ENCODE measurements at places on chromosomes 16 and 17.

- no peak for DNase-seq
Measured at GRCh38 chr17:72684405-72685020, 408.0 kb downstream of the SLC39A11 start.

- no peak for DNase-seq
Measured at GRCh38 chr17:2102931-2103809, 48.3 kb downstream of the HIC1 start.

DNA sequence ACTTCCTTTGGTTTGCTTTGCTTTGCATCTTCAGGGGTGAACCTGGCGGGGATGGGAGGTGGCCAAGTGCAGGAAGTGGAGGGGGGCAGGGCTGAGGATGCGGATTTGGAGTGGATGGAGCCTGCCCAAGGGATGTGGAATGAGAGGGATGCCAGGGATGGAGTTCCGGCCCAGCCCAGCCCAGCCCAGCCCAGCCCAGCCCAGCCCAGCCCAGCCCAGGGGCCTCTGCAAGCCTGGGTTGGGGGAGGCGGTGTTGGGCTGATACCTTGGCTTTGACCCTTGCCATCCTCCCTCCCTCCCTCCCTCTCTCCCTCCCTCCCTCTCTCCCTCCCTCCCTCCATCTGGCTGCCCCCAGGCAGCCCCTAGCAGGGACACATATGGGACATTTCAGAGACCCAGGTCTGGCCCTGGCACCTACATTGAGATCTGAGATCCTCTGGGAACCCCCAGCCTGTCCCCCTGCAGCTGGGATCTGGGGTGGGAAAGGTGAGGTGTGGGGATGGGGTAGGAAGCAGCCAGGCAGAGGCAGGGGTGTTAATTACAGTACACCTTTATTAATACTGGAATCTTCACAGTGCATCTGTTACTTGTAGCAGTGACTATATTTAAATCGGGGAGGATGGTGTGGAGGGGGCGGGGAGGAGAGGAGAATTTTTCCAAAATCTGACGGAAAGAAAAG, 14.5 kb downstream of the IL34 start:
- no peak for DNase-seq

- DNase-seq = peak; percentile 77
Measured at GRCh38 chr16:87860553-87861299, 8.6 kb downstream of the SLC7A5 start.

GRCh38 chr16:56246051-56246817, 54.9 kb downstream of the GNAO1 start:
- DNase-seq = no peak

- peak; percentile 36 for DNase-seq
Measured at GRCh38 chr16:84650062-84650991, 2.0 kb downstream of the KLHL36 start.

GRCh38 chr17:73788111-73788510, 143.9 kb upstream of the SDK2 start:
- no peak for DNase-seq

DNA sequence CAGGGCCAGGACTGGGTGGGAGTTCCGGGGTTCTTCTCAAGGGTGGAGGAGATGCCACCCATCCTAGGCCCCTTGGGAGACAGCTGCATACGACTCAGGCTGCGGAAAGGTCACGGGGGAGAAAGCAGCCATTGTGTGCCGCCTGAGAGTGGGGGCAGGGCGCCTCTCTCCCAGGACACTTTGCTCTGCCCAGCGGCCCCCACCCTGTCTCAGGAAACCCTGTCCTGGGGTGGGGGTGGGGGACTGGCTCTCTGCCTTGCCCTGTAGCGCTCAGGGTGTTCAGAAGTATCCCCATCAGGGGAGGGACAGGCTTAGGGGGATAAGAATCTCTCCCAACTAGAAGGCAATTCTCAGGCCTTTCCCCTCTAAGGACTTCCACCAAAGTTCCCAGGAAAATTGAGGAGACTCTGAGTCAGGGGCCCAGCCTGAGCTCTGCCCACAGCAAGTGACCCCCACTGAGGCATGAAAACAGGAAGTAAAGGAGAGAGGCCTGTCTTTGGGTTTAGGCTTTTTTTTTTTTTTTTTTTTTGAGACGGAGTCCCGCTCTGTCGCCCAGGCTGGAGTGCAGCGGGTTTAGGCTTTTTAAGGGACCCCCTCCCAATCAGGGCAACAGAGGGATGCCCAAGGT, 4.9 kb downstream of the GIT1 start:
- no peak for DNase-seq

DNA sequence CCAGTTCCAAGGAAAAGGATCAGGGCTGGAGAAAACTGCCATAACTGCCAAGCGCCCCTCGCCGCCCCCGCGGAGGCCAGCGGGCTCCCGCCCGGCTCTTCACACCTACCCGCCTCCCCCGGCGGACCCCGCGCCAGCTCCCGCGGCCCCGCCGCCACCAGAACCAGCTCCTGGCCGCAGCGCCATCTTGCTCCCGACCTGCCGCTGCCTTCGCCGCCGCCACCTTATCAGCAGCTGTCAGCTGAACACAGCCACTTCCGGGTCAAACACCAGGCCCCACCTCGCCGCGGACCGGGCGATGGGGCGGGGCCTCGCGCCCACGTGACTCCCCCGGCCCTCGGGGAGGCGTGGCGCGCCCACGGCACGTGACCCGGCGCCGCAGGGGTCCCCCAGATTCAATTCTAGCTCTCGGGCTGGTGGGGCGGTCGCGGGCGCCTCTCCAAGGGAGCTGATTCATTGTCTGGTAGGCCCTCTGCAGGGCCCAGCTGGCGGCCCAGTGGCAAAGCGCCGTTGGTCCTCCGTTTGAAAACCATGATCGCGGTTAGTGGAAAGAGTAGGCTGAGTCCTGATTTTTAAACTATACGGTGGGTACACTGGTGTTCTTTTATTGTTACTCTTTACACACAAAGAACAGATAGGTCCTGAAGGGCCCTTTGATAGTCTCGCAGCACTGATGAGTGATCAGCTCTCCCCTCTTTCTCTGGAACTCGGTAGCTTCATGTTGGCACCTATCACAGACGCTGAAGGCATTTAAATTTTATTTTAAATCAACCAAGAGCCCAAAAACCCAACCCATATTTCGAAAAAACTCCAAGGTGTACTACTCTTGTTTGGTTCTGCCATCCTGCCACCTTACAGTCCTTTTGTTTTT, at the start of gene SYNRG:
Gene SYNRG (minus strand): TSS at position 249 of the 871 bp plus-strand sequence. CDS start 63 bp downstream, at position 186.
- DNase-seq = peak; percentile 96

GRCh38 chr16:14186795-14187221, 115.7 kb downstream of the MRTFB start:
- no peak for DNase-seq

DNA sequence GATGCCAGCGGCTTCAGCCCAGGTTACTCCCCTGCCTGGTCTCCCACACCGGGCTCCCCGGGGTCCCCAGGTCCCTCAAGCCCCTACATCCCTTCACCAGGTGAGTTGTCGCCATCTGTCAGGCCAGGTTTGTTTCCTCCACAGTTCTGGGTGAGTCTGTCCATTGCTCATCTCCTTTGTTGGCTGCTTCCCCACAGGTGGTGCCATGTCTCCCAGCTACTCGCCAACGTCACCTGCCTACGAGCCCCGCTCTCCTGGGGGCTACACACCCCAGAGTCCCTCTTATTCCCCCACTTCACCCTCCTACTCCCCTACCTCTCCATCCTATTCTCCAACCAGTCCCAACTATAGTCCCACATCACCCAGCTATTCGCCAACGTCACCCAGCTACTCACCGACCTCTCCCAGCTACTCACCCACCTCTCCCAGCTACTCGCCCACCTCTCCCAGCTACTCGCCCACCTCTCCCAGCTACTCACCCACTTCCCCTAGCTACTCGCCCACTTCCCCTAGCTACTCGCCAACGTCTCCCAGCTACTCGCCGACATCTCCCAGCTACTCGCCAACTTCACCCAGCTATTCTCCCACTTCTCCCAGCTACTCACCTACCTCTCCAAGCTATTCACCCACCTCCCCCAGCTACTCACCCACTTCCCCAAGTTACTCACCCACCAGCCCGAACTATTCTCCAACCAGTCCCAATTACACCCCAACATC, 28.8 kb downstream of the POLR2A start:
- DNase-seq = no peak

- DNase-seq = peak; percentile 58
Measured at GRCh38 chr17:74454197-74455024, 12.0 kb upstream of the CD300A start.

GRCh38 chr16:78791011-78791410, 691.6 kb downstream of the WWOX start:
- no peak for DNase-seq

DNA sequence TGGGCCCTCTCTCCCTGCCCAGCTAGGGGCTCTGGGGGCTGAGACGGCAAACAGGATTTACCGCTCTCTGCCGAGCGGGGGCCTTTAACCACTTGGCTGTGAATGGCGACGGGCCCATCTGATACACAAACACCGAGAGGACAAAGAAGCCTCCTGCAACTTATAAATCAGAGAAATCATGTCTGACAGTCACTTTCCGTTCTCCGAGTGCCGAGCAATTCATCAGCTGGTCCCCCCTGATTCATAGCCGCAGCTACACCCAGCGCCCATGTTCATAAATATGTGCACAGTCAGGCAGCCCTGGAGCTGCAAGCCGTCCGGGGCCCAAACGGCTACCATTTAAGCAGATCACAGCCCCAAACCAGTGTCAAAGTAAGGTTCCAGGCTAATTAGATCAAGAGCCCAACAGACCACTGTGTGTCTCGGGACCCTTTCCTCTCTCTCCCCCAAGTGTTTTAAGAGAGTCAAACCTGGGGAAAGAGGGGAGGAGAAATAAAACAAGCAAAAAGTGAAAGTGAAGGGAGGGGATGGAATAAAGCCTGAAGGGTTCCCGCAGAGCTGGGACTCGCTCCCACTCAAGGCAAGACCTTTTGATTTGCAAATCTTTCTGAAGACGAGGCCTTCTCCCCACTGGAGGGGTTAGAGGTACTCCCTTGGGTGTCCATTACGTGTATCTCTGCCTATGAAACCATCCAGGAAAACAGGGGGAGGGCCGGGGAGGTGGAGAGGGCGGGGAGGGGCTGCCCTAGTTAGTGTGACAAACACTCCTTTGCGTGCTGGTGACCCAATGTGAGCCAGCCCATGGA, 154.7 kb downstream of the C16orf78 start:
- DNase-seq = no peak

DNA sequence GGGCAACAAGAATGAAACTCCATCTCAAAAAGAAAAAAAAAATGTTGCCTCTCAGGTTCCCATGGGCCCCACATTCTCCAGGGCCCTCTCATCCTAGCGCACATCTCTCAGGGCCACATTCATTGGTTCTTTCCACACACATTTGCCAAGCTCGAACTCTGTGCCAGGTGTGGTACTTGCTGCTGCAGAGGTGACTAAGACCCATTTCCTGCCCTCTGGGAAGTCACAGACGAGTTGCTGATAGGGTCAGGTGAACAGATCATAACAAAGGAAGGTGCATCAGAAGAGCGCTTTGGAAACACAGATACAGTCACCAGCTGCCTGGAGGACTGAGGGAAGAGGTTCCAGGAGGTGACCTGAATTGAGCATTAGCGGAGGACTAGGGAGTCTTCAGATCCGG, 1.0 kb downstream of the GSDMA start:
- DNase-seq = no peak

- peak; percentile 26 for DNase-seq
Measured at GRCh38 chr17:78113804-78114785, 14.5 kb downstream of the TMC6 start.

GRCh38 chr16:19382887-19383816, 34.5 kb upstream of the TMC5 start:
- no peak for DNase-seq

- DNase-seq = no peak
Measured at GRCh38 chr16:59469266-59469665, 735.1 kb upstream of the GOT2 start.

DNA sequence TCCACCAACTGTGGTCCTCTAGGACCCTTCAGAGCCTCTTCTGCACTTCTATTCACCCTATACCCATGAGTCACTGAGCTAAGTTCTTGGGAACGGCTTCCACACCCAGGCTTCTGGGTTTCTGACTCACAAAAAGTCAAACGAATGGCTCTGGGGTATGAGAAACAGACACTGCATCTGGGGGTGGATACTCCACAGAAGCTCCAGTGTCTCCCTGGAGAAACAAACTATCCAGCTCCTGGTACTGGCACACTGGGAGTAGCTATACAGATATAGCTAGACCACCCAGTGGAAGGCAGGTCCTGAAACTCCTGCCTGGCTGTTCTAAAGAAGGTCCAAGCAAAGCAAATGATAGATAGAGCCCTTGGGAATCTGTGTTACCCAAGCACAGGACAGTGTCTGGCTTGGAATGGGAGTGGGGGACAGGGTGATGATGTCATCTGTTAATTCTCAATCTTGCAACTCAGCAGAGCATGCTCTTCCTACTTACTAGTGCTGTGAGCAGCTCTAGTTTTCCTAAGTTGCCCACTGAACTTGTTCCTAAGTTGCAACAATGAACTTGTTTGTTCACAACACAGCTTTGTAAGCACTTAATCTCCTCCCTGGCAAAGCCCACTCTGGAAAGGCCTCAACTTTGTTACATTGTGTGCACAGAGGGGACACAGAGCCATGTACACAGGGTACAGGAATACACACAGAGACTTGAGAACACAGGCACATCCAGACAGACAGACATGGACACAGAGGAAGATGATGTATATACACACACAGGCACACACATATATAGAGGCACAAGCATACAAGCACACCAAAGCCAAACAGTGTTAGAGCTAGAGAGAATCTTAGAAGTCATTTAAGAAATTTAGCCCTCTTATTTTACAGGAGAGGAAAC, 6.7 kb downstream of the MMP28 start:
- DNase-seq = peak; percentile 65

- DNase-seq = no peak
Measured at GRCh38 chr17:82400830-82401229, 17.3 kb upstream of the HEXD start.

DNA sequence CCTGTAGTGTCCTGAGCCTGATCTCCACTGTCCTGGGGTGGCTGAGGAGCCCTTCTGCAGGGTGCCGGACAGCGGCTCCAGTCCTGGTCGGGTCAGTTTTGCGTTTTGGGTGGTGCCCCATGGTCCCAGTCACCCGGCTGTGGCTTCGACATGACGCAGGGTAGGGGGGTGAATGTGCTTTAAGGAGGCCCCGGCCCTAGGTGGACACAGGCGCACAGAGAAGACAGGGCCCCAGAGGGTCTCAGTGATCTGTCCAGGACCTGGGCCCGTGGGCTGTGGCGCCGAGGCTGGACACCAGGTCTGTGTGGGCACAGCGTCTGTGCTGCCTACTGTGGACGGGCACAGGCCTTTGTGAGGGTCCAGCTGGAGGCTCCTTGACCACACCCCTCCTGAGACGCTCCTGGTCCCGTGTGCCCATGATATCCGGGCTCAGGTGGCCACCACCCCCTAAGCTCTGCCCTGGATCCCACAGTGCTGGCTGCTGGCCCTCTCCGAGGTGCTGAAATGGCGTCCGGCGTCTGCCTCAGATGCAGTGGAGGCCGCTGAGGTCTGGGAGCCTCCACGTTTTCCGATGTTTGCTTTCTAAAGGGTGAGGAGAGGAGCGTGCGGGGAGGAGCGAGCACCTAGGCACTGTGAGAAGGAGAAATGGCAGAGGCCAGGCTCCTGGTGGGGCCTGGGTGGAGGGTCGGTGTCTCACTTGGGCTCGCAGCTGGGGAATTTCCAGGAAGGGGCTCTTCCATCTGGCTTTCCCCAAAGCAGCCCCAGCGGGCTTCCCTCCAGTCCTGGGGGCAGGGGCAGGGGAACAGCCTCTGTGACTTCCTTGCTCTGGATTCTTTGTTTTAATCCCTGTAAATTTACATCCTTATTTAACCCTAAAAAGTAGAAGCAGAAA, 56.1 kb upstream of the ACSF3 start:
- no peak for DNase-seq

Data from fibroblast of gingiva (primary cell).